CD8-positive, alpha-beta memory T cell (primary cell): ENCODE measurements at places on chromosomes 6 and 20. TPM values are rescaled to one million over a fixed set of nuclear protein-coding genes. Genes with fewer than 3 reads are reported as not detected.

DNA sequence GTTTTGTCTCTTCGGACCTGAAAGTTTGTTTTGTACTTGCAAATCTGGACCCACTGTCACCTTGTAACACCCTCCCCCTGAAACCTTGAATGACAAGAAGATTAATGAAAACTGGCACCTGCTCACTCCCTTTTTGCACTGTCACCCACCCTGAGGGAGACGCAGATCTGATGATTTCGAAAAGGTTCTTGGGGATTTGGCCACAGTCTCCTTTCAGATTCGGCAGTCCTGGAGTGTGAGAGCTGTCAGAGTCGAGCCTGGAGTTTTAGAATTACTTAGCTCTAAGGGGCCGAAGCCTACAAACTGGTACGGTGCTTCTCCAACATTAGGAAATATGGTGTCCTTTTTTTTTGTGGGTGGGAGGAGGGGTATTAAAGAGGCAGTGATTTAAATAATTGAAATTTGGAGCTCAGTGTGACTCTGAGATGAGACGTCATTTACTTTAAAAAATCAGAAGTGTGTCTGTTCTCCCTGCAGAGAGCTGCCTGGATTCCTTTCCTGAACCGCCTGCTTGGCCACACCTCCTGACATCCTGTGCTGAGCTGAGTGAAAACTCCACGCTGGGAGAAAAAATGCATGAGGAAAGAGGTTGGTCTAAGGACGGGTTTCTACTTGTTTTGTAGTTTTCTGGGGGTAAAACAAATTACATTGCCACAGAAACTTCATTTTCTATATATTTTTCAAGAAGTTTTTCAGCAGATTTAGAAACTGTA lies 447.0 kb upstream of the CDH4 start:
- DNase-seq, result no peak

GRCh38 chr20:8930726-8931125 lies 138.2 kb upstream of the PLCB4 start:
- no peak for DNase-seq

DNA sequence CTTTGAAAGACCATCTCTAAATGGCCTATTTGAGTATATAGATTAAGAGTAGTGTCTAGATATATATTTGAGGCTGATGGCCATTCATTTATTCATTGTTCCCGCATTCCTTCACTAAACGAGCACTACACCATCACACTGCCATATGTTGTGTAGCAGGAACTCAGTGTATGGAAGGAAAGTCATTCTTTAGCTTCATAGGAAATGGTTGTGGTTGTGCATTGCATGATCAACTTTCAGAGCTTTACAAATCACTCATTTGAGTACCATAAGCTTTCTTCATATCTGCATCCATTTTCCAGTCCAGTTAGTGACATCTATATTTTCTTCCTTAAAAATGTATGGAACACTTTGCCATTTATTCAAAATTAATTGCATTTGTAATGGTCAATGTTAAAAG lies 97.9 kb downstream of the ARID1B start:
- no peak for DNase-seq

DNA sequence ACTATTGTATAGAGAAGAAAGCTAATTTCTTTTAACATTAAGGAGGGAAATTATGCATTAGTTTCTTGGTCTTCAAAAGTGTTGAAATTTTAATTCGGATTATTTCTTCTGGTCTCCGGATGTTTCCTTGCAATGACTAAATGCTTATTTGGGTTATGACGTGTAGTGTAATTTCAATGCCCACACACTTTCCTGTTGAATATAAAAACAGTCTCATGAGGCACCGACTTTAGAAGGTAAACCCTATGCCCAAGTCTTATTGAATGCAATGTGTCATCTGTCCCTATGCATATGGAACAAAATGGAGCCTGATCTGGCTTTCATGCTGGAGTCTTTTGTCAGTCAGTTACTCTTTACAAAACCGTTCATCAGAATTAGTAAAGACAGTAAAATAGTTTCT lies 17.7 kb downstream of the GJA1 start:
- no peak for DNase-seq

DNA sequence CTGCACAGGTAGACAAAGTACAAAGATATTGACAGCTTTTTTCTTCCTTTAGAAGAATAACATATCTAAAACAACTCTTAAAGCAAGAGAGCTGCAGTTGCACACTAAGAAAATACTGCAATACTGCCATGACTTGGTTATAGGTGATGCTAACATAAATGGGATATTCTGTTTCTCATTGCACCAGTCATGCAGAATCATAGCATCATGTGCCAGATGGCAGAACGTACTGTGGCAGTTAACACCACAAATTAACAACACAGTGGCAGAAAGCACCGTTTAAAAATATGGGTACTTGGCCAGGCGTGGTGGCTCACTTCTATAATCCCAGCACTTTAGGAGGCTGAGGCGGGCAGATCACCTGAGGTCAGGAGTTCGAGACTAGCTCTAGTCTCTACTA lies 7.4 kb downstream of the ASXL1 start:
- DNase-seq, result no peak

- DNase-seq, result no peak
Observed at GRCh38 chr20:35304956-35305355, 12.7 kb upstream of the FAM83C start.

Gene AGPAT4
- total RNA-seq, result 2.2 TPM

Gene SLC17A4
- not detected for total RNA-seq

Gene FAM83B
- not detected for total RNA-seq
